NCI-H460 (cell line): ENCODE measurements at places on chromosomes 2 and 18.

DNA sequence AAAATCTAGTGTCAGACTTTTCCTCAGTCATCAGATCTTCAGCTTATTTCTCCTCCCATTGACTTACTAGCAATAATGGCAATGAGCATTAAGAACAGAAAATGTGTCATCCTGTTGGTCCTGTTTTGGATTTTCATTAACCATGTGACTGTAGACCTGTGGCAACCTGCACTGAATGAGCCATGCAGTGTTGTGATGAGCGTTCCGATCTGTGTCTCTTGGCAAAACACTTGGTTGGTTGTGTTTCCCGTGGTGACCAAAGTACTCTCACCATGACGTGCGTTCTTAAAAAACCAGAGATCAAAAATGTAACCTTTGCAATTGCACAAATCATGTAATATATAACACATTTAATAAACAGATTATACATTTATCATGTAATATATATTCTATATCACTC is 138.6 kb downstream of the MAP3K20 start:
- no peak for DNase-seq

GRCh38 chr2:68272246-68272994 is 20.1 kb upstream of the PPP3R1 start:
- no peak for DNase-seq

- DNase-seq = no peak
Measured at GRCh38 chr18:8754995-8755960, 49.9 kb downstream of the MTCL1 start.

DNA sequence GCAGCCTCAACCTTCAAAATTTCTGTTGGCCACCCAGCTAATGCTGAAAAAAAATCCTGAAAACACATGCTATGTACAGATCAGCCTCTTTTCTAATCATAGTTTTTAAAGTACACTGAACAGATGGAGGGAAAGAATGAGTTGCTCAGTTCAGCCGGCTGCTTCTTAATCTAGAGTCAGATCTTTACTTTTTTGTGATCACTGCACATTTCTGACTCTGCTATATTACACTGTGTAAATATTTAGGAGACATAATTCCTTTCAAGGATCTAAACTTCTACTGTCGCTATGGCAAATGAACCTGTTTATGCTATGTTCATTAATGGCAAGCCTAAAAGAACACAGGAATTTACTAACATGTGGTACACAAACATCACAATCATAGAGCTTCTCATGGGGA is 114.2 kb downstream of the SRBD1 start:
- DNase-seq = no peak

GRCh38 chr2:228273159-228273558 is 91.7 kb upstream of the SPHKAP start:
- no peak for DNase-seq

- DNase-seq = no peak
Measured at GRCh38 chr2:229350117-229350805, 79.2 kb upstream of the PID1 start.

- DNase-seq = no peak
Measured at GRCh38 chr2:150267651-150268415, 219.6 kb downstream of the RND3 start.

GRCh38 chr2:203578759-203579643 is 43.9 kb upstream of the RAPH1 start:
- DNase-seq = no peak

GRCh38 chr2:63663013-63663864 is 74.5 kb downstream of the MDH1 start:
- no peak for DNase-seq

GRCh38 chr18:38042211-38042890 is 476.8 kb upstream of the CELF4 start:
- DNase-seq = no peak
